Right renal cortex interstitium (tissue), 3 donors: ENCODE measurements at places on chromosomes 5 and 9. TPM values are rescaled to one million over a fixed set of nuclear protein-coding genes. Genes with fewer than 3 reads are reported as not detected.
A peak's percentile ranks its signal among the peaks of the same experiment; 100 is the strongest.

Gene LCN10
- 1.2 TPM for polyA plus RNA-seq

Gene GPR151
- polyA plus RNA-seq, result not detected

Gene ADRB2
- polyA plus RNA-seq, result 0.35 TPM

Gene UGT3A2
- 10.2 TPM for polyA plus RNA-seq

DNA sequence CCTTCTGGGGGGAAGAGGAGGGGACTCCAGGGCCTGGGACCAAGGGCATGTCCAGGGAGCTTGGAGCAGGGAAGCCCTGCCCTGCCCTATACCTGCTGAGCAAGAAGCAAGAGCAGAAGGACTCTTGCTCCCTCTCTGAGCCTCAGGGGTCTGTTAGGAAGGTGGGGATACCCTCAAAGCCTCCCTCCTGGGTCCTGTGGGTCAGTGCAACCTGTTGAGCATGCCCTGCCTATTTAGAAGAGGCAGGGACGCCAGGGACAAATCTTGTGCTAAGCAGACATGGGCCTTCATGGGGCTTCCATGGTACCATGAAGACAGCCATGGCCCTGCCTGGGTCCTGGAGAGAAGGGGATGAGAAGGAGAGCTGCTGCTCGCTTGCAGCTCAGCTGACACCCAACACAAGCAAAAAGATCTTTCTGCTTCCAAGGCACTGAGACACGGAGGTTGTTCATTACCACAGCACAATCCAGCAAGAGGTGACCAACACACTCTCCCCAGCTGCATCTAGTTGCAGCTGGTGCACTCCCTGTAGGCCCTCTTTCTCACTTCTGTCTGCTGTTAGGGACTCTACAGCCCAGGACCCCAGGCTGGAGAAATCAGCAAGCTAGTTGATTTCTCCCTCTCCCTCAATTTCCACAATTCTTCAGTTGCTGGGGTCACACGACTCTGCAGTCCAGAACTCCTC, 39.3 kb downstream of the C9orf50 start:
- no peak for DNase-seq

GRCh38 chr9:121732886-121733285, 81.5 kb downstream of the DAB2IP start:
- DNase-seq, result no peak

- DNase-seq, result no peak
These were observed 132.7 kb upstream of the POU5F2 start for GRCh38 chr5:93874080-93874479.

- no peak for DNase-seq
These were observed 187.7 kb upstream of the RGMB start for GRCh38 chr5:98585661-98586310.

DNA sequence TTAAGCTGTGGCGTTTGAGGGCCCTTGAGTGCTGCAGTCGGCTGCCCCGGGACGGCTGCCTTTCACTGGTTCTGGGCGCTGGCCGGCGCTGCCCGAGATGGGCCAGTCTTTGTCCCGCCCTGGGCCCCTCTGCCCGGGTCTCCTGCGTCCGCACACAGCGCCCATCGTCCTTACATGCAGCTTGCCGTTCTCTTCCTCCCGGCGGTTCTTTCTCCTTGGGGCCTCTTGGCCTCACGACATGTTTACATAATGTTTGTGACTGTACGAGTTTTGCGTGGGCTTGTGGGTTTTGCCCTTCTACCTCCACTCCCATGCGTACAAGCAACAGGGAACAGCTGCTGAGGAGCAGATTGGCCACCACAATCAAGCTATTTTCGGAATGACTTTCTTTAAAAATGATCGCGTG, 618 bp downstream of the TNPO1 start:
- peak; percentile 60 for DNase-seq

DNA sequence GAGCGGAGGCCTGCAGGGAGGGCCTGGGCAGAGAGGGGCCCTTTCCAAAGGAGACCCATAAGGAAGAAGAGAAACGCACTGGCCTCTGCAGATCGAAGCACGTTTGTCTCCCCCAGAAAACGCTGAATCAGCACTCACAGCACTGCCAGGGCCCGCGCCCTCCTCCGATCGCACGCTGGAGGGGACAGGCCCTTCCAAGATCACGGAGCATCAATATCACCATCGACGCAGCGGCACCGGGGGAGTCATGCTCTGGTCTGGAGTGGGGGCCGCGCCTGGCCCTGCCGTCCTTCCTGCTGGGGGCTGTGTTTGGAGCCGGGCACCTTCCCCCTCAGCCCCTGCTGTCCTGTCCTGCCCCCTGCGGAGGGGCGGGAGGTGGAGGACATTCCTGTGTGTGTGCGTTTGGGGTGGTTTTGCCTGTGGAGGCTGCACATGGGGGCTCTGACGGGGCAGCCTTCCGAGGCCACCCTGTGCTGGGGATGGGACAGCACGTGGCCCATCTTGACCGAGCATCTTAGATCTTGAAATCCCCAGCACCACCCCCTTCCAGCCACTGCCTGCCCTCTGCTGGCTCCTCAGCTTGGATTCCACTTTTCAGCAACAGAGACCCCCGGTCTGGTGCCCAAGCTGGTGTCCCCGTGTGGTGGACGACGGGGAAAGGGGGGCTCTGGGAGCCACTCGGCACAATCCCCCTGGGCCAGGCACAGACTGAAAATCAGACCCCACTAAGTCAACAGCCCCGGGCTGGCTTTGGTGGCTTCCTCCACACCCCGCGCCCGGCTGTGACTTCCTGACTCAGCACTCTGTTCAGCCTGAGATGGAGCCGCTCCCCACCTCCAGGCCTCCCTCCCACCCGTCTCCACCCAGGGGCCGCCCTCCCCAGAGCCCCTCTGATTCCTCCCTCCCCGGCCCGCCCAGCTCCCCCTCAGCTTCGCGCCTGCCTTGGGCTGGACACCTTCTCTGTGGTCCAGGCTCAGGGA, 8.3 kb downstream of the TMEM250 start:
- no peak for DNase-seq

DNA sequence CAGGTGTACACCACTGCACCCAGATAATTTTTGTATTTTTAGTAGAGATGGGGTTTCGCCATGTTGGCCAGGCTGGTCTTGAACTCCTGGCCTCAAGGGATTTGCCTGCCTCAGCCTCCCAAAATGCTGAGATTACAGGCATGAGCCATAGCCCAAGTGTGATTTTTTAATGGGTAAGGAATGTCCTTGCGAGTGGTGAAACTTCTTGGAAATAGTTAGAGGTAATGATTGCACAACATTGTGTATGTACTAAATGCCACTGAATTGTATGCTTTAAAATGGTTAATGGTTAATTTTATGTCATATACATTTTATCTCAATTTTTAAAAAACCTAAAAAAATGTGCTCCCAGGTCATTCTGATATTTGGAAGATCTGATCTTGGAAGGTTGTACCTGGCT, 59.9 kb upstream of the IL6ST start:
- no peak for DNase-seq

DNA sequence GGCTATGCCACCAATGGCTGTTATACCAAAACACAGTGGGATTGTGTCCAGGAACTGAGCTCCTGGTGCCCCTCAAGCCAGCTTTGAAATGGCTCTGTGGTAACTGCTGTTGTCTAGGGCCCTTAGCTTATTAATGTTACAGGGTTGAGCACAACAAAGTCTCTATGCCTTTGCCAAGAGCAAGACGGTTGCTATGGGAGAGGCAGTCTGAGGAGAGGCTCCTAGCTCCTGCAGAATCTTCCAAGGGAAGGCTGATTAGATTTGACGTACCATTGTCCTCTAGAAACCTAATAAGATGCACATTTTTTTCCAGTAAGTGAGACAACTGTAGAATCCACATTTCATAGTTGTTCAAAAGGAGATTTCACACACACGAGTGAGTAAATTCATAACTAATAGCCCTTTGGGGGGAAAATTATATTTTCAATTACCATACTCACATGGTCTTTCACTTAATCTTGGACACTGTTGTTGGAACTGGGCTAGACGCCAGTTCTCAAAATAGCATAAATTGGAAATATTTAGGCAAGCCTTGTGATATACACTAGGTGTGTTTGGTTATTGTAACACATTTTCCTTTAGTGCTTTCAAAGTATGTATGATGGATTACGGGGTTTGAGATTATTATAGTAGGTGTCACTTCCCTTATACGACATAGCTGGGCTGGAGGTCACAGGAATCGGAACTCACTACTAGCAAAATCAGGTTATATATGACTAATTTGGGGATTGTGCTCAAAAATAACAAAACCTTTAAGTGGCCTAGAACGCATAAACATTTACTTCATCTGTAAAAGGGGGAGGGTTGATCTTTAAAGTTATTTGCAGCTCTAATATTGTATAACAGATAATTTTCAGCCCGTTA, 186.3 kb upstream of the EGFLAM start:
- no peak for DNase-seq

GRCh38 chr5:165393839-165394238, 1888.4 kb downstream of the MAT2B start:
- no peak for DNase-seq

GRCh38 chr5:168316139-168316578, 24.7 kb downstream of the WWC1 start:
- DNase-seq, result no peak

DNA sequence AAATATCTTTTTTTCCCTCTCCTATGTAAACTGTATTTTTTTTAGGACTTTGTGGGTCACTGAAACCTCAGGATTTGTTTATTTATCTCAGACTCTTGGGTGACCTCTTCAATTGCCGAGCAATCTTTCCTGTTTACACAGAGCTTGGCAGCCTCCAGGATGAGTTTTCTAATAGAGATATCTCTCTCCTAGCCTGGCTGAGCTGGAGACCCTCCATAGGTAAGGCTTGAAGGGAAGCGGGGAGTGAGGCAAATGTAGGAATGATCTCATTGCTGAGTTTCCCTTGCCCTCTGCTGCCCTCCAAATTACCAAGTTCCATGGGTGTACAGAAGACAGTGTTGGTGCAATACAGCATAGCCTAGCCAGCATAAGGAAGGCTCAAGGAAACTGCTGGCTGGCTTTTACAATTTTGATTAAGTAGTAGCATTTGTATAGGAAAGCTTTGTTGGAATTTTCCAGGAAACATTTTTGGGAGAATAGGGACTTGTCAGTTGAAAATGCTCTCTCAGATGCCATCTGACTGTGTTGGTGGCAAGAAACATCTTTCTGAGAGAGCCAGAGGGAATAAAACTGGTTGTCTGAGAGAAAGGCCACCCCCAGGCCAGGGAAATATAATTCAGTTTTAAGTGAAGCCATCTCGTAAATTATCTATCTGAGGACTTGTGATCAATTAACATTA, 116.0 kb downstream of the NMUR2 start:
- DNase-seq, result no peak

GRCh38 chr9:101912698-101913097, 174.3 kb upstream of the GRIN3A start:
- DNase-seq, result no peak

DNA sequence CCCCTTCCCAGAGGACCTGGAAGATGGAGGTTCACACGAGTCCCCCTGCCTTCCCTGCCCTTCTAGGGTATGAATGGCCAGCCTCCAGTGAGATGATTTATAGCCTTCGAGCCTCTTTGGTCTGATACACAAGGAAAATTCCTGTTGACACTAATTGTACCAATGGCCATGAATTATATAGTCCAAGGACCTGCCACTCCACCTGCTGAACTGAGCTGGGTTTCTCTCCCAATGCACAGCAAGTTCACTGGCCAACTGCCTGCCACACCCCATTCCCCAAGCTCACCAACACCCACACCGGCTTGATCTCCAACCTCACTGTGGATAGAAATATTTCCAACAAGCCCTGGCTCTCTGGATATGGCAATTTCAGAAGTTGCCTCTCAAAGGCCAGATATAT, 9.3 kb upstream of the ADRA1B start:
- no peak for DNase-seq

- DNase-seq, result no peak
These were observed 445.5 kb downstream of the GABRG2 start for GRCh38 chr5:162512935-162513565.
